Ammon's horn (tissue), 1 donor: ENCODE measurements at places on chromosomes 2 and 18.
A peak's percentile ranks its signal among the peaks of the same experiment; 100 is the strongest.

DNA sequence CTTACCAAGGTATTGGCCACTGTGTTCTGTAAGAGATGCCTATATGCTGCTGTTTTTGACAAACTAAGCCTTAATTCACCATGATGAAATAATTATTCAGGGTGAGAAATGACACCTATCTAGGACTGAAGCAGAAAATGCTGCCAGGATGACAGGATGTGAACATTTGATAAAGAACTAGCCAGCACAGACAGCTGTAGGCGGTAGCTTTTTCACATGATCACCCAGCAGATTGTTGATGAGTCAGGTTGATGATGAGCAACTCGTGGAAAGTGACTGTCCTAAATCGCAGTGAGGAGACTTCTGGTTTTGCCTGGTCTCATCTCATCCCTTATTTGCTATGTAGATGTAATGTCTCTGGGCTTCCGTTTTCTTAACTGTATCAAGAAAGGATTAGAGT, 144.1 kb downstream of the PRPF40A start:
- DNase-seq = peak; percentile 85

GRCh38 chr18:58970943-58971790, 106.5 kb downstream of the ZNF532 start:
- no peak for DNase-seq

DNA sequence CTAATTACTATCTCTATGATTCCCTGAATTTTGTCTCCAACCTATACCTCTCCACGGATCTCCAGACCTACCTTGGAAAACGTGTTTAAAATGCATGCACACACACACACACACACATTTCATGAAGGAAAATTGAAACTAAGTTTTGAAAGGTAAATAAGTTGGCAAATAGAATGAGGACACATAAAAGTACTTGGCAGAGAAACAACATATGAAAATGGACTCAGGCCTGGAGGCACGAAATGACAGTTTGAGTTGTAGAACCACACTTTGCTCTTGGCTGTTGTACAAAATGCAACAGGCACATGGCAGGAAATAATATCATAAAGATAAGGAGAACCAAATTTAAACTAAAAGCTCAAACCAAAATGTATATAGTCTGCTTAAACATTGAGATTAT, 868.1 kb upstream of the CNTNAP5 start:
- DNase-seq = no peak

GRCh38 chr2:222653280-222653679, 2.6 kb downstream of the FARSB start:
- no peak for DNase-seq

DNA sequence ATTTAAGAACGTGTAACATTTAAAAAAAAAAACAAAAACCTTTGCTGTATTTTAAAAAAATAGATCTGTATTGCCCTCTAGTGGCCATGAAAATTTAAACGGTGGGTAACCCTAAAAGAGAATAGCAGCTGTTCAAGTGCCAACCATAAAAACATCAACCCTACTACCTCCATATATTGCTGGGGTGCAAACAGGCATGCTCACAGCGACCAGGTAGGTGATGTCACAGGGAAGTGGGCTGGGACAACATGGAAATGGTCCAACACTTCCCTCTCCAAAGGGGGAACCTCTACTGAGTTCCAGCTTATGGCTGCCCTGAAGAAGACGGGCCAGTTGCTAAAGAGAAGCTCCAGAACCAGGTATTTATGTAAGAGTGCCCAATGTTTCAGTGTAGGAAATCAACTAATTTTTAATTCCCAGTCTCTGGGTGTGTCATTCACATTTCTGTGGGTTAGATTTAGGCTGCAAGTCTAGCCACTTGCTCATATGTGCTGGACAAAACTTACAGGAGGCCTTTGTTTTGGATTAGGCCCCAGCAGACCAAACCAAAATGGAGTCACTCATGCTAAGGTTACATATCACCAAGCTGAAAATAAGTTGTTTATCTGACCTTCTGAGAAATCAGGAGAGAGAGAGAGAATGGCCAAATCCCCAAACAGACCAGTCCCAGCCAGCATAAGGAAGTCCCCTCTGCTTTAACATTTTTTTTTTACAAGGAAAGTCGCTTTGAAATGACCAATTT, 54.5 kb downstream of the SKA1 start:
- no peak for DNase-seq

GRCh38 chr2:221791844-221792243, 219.7 kb upstream of the EPHA4 start:
- DNase-seq = no peak

GRCh38 chr2:53460347-53460746, 307.3 kb upstream of the CHAC2 start:
- DNase-seq = peak; percentile 17

GRCh38 chr2:18474700-18475099, 85.8 kb downstream of the RDH14 start:
- DNase-seq = no peak

DNA sequence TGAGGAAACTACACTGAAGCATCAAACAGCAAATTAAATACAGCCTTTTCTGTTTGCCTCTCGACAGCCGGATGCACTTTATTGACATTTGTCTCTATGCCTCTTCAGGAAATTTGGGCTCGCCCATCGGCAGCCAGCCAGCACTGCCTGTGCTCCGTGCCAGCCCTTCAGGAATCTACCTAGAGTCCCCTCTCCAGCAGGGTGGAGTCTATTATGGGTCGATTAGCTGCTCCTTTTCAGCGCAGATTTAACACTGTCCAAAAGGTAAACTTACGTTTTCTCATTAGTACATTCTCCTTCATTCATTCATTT, 91.5 kb downstream of the MYCN start:
- DNase-seq = no peak

GRCh38 chr2:57733956-57734355, 312.6 kb upstream of the VRK2 start:
- no peak for DNase-seq

- DNase-seq = no peak
Observed at GRCh38 chr2:200168641-200169555, 137.6 kb upstream of the SPATS2L start.

DNA sequence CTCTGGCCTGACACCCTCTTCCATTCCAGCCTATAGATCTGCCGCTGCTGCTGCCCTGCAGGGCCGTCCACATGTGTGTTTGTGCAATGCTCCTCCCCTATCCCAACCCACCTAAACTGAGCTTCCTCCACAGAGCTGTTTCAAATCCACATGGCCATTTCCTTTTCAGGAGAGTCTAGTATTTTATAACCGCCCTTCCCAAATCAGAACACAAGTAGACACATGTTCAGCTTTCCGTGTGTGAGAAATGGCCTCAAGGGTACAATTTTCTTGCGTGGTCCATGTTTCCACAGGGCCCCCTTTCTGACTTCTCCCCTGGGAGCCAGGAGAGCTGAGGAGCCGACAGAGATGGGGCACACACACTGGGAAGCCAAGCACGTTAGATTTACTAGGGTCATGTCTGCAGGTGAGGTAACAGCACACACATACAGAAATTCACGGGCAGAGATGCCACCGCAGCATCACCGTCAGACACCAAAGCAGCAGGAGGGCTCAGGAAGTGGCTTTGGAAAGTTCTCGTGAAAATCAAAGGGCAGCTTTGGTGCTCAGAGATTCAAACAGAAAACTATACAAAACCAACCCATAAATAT, 102.9 kb upstream of the TGFA start:
- no peak for DNase-seq

GRCh38 chr2:122244598-122245229, 489.3 kb downstream of the TSN start:
- no peak for DNase-seq

DNA sequence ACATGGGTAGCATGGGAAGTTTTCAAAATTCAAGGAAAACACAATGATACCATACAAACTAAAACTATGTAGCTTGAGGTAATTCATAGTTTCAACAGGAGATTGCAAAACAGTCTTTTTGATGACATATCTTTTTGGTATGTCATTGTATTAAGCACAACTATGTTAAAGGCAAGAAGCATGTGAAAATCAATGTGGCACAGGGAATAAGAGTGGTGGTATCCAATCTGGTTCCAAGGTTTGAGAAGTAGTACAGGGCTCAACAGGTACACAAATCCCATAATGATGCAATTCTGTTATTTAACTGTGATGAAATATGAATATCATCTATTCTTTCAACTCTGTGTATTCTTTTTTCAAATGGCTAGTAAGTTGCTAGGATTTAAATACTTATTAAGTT, 16.4 kb upstream of the DLX2 start:
- no peak for DNase-seq

DNA sequence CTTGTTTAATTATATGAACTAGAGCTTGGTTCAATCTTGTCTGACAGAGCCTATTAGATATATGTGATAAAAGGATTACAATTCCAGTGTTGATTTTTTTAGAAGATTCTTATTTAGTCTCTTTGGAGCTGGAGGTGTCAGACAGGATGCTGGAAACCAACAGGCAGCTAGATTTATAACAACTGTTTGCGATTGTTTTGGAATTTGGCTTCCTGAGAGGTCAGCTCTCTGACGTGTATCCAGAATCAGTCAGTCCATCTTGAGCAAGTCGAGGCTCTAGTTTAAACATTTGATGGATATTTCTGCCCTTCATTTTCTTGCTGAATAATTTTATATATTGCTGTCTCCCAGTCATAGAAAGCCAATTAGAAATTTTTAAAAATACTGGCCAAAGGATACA, 1062.9 kb downstream of the DPP10 start:
- DNase-seq = no peak

DNA sequence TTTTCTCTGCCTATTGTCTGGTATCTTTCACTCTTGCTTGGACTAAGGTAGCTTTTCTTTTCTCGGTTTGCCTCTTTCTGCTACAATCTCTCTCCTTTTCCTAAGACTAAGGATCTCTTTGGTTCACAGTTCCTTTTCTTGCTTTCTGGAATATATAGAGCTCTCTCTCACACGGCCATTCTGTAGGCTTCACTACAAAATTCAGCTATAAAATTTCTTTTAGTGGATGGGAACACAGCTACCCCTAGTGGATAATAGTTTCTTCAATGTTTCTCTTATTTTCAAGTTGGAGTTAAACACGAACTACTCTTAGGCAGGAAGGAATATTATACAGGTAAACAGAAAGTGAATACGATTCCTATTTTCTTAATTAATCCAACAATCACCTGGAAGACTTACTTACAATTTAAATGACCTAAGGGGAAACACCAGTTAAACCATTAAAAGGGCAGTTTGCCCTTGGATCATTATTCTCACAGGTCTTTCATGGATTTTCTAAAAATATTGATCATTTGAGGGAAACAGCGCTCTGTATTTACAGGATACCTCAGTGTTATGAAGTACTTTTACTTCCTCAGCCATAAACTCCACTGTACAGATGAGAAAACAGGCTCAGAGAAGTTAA, 140.5 kb downstream of the LRP2 start:
- peak; percentile 25 for DNase-seq

- DNase-seq = peak; percentile 13
Observed at GRCh38 chr2:46232860-46233259, 64.3 kb upstream of the EPAS1 start.

GRCh38 chr18:75010689-75011088, 198.2 kb downstream of the PTGR3 start:
- no peak for DNase-seq

- DNase-seq = no peak
Observed at GRCh38 chr2:4077017-4077416, 373.6 kb downstream of the DCDC2C start.

GRCh38 chr18:46134920-46135675, 30.9 kb downstream of the HAUS1 start:
- DNase-seq = no peak

DNA sequence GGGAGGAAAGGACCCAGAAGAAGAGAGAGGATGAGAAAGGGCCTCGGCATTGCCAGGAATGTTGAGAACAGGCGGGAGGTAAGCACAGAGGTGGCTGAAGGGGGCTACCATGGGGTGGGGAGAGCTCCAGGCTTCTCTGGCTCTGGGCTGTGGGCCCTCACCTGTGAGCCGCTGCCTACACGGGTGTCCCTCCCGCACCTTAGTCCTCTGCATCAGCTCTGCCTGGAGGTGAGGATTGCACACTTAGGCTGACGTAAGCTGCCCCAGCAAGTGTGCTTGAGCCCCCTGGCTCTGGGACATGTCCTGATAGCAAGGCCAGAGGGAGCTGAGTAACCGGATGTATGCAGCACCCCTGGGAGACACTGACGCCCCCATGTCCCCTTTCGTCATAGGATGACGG, 33.9 kb downstream of the TMEM18 start:
- DNase-seq = no peak

- no peak for DNase-seq
Observed at GRCh38 chr2:226429476-226429875, 370.1 kb downstream of the IRS1 start.

- DNase-seq = peak; percentile 69
Observed at GRCh38 chr2:211390536-211391188, 834.3 kb downstream of the CPS1 start.

GRCh38 chr2:52629531-52629930, 1138.1 kb upstream of the CHAC2 start:
- DNase-seq = no peak

DNA sequence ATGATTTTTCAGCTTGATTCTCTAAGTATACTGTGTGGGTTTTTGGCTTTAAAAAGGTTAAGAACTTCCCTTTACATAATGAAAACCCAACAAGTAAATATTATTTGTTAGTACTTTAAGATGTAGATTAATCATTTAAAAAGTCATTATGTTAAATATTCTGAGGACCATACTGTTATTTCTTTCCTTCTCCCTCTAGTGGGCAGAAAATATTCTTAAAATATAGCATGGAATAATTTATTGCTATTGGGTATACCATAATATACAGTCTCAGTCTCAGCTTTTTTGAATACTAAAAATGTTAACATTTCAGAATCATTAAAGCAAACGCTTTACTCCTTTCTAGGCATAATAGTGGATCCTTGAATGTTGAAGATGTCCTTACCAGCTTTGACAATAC, 28.1 kb downstream of the CAMKMT start:
- no peak for DNase-seq

DNA sequence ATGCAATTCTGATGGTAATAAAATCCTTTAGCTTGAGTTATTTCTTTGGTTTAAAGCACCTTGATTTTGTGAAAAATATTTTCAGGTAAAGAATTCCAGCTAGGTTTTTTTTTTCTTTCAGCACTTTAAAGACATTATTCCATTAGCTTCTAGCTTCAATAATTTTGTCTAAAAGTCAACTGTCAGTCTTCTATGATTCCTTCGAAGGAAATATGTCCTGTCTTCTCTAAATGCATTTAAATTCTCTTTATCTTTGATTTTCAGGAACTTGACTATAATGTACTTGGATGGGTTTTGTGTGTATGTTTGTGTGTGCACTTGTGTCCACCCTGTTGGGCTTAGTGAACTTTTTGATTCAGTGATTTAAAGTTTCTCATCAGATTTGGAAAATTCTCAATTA, 4.7 kb downstream of the LONRF2 start:
- no peak for DNase-seq

DNA sequence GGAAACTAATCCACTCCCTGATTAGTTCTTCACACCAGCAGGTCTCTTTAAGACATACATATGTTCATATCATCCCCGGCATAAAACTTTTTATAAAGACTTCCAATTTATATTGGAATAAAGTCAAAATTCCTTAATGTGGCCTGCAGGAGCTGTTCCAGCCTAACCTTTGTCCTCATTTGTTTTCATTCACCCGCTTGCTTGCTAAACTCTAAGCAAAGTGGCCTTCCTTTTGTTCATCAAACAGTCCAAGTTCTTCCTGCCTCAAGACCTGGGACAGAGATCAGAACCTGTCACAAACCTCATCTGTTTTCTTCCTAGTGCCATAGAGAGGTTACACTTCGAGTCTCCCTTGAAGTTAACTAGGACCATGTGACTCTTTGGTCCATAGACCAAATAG, 339.4 kb upstream of the ID2 start:
- DNase-seq = no peak

- DNase-seq = peak; percentile 41
Observed at GRCh38 chr2:232190796-232191195, 187.8 kb upstream of the ALPP start.
